ENCODE measurements at places on chromosomes 2 and 18.

- no peak for DNase-seq
These were observed 313.9 kb downstream of the GBX2 start for GRCh38 chr2:235854276-235854675.

- DNase-seq = no peak
These were observed 122.1 kb downstream of the ARL4C start for GRCh38 chr2:234374736-234375135.

- DNase-seq = no peak
These were observed 310.1 kb upstream of the NCKAP5 start for GRCh38 chr2:133878326-133878725.

- DNase-seq = no peak
These were observed 286.4 kb downstream of the GALNT13 start for GRCh38 chr2:154158101-154158500.

GRCh38 chr2:165471349-165471950 lies 2.0 kb downstream of the CSRNP3 start:
- DNase-seq = peak; percentile 7

DNA sequence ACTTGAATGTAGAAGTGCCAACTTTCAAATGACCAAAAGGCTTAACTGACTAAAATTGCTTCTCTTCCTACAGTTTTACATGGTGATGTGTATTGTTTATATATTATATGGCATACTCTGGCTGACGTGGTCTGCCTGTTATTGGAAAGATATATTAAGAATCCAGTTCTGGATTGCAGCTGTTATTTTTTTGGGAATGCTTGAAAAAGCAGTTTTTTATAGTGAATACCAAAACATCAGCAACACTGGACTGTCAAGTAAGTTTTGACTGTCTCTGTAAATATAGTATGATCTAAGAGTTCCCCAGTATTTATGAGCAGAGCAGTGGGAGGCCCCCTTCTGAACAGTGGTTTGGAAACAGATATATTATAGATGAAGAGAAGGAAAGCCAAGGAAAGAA lies 26.2 kb downstream of the TMEM87B start:
- no peak for DNase-seq

GRCh38 chr2:183172220-183172887 lies 48.1 kb downstream of the NUP35 start:
- no peak for DNase-seq

GRCh38 chr2:32474381-32474780 lies 117.6 kb downstream of the BIRC6 start:
- DNase-seq = no peak

DNA sequence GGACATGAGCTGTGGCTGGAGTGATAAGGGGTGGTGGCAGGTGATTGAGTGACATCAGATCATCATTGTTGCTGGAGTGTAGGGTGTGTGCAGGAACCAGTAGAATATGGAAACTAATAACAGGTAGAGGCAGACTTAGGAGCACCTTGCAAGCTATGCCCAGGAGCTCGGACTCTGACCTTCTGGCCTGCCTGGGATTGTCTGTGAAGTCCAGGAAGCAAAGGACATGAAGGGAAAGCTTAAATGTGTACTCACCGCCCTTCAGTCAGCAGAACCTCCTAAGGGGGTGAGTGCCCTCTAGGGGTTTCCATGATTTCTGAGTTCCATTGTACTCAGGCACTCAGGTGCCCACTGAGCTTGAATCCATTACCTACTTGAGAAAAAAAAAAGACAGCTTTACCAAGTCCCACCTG lies 104.2 kb downstream of the CRIM1 start:
- no peak for DNase-seq

- DNase-seq = no peak
These were observed 103.4 kb downstream of the ZFP36L2 start for GRCh38 chr2:43123028-43123427.

GRCh38 chr2:23366720-23367119 lies 18.3 kb upstream of the KLHL29 start:
- DNase-seq = no peak

GRCh38 chr18:25587545-25587944 lies 235.6 kb upstream of the ZNF521 start:
- DNase-seq = no peak

- no peak for DNase-seq
These were observed 93.6 kb downstream of the GYPC start for GRCh38 chr2:126749537-126749936.

GRCh38 chr18:13377496-13377895 lies 158.9 kb downstream of the LDLRAD4 start:
- DNase-seq = no peak

GRCh38 chr2:237433920-237434676 lies 20.1 kb upstream of the COL6A3 start:
- no peak for DNase-seq

- DNase-seq = no peak
These were observed 7.3 kb upstream of the AMMECR1L start for GRCh38 chr2:127893033-127893432.

DNA sequence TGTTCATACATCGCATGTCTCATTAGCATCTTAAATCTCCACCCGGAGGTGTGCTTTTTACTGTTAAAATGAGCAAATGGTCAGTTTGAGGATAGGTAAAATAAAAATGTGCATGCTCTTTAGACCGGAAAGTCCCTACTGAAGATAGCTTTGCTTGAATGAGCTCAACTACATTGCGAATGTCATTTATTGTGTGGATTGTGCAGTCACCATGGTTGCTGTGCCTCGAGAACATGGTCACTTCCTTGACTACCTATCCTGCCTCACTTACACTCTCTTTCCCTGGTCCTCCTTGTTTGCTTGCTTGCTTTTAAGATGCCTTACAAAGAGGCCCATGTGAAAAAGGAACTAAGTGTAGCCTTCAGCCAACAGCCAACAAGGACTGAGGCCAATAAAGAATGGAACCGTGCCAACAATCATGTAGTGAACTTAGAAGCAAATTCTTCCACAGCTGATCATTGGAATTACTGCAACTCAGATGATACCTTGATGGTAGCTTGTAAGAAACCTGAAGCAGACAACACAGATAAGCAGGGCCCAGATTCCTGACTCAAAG lies 72.2 kb upstream of the BARD1 start:
- DNase-seq = no peak

DNA sequence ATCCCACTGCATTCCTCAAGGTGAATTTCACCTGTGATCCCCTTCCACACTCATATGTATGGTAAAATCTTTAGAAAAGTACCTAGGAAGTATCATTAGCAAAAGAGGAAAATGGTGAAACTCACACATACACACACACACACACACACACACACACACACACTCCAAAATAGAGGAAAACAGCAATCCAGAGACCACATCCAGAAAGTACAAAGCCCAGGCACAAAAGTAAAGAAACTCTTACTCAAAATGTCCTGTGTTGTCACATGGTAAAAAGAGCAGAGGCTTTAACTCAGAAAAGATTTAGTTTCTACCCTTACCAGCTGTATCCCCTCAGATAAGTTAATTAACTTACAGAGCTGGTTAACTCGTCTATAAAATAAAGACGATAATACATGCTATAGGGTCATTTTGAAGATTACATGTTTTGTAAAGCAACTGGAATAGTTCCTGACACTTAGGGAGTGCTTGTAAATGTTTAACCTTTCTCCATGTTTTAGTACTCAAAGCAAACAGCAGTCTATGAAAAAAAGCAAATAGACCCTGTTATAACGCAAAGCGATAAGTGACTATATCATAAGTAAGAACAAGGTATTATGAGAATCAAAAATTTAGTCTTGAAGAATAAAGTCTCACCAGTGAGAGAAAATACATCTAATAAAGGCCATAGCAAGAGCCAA lies 360.0 kb upstream of the LRATD1 start:
- no peak for DNase-seq

GRCh38 chr2:3110555-3110954 lies 267.1 kb downstream of the EIPR1 start:
- no peak for DNase-seq

DNA sequence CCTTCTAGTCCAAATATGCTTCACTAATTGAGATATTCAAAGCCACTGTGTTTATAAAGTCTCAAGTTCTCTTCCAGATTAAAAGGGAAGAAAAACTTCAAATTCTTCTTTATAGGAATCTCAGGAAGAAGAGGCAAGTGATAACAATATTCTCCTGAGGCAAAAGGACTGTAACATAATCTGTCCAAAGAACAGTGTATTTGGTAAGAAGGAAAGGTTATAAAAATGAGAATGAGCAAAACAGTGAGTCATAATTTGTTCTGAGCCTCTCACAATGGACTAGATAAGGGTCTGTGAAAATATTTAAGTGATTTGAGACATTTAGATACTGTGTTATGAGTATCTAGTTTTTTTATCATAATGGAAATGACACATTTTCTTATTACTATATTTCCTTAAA lies 44.3 kb downstream of the SNRPD1 start:
- DNase-seq = peak; percentile 25

GRCh38 chr18:9550429-9550828 lies 63.9 kb downstream of the PPP4R1 start:
- no peak for DNase-seq

DNA sequence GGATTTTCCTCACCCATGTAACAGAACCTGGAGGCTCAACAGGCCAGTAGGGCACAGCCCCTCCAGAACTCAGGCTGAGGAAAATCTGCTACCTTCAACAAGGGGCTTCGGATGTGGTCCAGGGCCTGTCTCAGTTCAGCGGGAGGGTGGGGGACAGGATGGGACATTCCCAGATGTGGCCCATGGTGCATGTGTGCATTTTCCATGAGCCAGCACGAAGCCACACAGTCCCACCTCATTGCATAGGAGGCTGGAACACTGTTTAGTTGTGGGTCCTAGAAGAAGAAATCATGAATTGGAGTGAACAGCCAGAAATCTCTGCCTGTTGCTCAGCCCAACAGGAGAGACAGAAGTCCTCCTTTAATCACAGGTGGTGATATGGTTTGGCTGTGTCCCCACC lies 469.6 kb upstream of the MYT1L start:
- no peak for DNase-seq

DNA sequence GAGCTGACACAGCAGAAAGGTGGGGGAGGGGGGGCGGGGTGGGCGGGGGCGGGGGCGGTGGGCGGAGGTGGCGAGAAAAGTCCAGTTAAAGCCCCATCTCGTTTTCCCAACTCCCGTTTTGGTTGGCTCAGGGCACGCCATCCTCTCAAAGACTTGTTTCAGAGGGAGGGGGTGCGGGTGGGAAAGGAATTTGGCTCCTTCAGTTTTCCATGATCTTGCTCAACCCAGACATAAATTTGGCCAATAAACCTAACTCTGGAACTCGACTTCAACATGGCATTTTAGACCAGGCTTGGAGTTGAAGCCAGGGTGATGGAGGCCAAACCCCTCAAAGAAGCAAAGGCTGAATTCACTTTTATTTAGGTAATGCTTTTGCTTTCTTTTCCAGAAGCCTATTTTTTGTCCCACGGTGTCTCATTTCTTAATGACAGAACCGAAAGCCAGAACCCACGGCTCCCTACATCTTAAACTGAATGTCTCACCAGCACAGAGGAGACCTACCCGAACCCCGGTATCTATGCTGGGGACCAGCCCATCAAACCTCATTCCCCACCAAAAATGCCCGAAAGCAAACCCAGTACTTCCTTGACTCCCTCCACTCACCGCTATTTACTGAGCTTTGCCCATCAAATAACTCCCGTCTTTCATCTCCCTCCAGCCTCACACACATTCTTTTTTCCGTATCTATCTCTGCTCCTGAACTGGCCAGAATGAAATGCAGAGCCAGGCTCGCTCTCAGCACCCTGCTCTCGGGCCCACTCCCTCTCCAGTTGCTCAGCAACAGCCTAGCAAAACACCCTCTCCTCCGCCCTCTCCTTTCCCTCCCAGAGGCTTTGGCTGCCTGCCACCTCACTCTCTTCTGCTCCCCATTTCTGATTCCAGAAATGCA lies 4.3 kb downstream of the IGFBP5 start:
- DNase-seq = peak; percentile 78

- DNase-seq = no peak
These were observed 89.9 kb downstream of the RHOB start for GRCh38 chr2:20536619-20537422.

DNA sequence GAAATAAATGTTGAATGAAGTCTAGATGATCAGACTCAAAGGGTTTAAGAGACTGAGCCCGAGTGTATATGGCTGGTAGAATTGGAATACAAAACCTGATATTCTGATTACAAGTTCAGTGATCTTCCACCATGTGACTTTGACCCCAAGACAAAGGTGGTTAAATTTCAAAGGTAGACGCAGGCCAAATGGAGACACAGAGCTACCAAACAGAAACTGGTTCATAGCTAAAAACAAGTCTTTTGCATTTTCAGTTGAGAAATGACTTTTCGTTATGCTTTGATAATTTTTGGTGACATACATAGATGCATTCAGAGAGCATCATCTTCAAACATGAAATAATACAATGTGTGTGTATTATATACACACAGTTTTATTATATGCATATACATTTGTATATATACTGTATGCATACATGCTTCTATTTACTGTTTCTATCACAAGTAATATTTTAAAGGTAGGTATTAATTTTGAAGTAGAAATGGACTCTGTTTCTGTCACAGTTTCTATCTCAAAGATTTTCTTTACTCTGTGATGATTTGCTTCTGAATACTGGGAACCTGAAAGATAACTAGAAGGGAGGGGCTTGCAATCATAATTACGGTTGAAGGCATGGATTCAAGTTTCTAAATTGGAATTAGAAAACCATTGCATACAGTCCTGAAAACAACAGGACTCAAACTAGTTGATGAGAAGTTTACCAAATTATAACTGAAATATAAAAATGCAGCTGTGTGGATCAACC lies 142.3 kb downstream of the ABCA12 start:
- DNase-seq = no peak

GRCh38 chr2:157971702-157972101 lies 95.6 kb upstream of the ACVR1 start:
- DNase-seq = no peak
